HCT116 (cell line): ENCODE measurements at places on chromosomes 3 and 15.

- DNase-seq, result no peak
Observed at GRCh38 chr3:172391592-172392302, 56.5 kb downstream of the GHSR start.

DNA sequence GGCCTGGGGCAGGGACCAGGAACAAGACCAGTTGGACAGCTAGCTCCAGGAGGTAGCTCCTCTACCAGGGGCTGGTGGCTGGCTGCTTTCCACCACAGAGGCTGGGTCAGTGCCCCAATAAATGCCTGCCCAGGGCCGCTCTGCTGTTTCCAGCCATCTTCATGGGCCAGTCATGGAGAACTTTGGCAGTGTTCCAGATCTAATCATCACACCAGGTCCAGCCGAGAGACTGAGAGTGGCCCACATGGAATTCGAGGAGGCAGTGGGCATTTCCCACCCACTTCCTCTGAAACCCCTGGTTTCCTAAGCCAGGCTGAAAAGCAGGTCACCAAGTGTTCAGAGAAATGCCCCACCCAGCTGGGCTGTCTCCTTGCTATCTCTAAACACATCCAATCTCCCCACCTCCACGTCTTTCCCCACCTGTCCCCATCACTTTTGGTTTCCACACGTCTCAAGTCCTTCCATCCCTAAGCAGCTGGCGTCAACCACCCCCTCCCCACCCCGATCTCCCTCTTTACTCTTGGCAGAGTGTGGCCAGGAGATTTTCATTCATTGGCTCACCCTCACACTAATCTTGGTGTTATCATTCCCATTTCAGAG is 190.0 kb upstream of the LINGO1 start:
- DNase-seq, result no peak

GRCh38 chr3:184827572-184827971 is 15.6 kb downstream of the VPS8 start:
- DNase-seq, result no peak

- DNase-seq, result no peak
Observed at GRCh38 chr3:74624301-74624700, 9.8 kb upstream of the CNTN3 start.

DNA sequence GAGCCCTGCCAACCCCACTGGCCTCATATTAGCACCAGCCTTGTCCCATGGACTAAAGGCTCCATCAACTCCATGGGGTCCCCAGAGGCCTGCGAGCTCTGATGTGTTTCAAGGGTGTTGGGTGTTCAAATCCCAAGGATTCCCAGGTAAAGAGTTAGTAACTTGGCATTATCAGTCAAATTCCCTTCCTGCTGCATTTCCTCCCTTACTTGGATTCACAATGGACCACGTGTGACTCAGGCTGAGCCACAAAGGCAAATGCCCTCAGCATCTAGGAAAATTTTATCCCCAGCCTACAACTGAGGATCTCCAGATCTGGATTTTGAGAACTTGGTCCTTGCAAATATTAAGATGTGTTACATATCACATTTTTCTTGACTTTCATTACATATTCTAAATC is 58.8 kb downstream of the GADL1 start:
- no peak for DNase-seq

DNA sequence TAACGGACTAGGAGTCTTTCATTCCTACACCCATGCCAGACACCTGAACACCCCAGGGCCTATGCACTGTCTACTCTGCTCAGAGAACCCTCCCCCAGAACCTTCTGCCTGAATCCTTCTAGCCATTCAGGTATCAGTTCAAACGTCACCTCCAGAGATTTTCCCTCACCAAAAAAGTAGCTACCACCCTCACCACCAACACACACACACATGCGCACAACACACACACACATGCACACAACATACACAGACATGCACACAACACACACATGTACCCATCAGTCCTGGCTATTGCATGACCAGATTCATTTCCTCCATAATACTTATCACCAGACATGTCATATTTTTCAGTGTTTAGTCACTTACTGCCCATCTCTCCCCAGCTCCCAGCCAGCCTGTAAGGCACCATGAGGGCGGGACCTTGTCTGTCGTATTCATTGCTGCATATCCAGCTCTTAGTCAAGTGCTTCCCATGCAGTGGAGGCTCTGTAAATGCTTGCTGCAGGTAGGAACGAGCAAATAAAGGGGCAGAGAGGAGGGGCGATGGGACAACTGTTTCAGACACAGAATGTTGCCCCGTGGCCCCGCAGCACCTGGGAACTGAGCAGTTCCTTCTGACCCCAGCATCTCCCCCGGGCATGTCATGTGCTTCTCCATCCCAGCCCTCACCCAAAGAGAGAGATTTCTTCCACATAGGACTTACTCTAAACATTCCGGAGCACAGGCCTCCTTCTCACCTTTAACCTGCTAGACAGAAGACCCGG is 29.2 kb downstream of the XXYLT1 start:
- no peak for DNase-seq

DNA sequence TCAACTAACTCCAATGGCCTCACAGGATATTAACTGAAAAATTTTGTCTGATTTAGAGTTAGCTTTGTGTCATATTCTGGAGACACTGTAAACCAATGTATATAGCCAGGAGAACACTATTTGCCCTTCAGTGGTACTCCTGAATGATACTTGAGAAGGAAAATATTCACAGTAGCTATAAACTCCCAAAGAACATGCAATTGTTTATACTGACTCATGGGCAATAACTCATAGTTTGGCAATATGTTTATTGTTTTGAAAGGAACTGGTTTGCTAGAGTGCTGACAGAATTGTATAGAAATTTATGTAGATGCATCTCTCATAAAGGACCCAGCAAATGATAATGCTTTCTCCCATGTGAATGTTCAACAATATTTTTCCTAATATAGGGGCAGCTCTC is 537.6 kb downstream of the PLOD2 start:
- DNase-seq, result no peak

DNA sequence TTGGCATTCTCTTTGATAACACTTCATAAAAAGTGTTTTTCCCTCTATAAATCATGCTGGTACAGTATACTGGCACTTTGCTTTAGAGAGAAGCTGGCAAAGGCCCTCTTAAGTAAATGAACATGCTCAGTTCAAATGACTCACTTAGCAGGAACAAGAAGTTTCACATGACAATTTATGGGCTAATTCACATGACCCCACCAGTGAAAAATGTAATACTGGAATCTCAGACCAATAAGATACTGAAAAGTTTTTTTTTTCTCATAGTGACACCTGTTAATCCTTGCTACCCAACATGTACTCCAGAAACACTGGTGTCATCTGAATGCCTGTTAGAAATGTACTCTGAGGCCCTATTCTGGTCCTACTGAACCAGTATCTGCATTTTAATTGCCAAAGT is 13.9 kb downstream of the BTBD1 start:
- DNase-seq, result no peak

DNA sequence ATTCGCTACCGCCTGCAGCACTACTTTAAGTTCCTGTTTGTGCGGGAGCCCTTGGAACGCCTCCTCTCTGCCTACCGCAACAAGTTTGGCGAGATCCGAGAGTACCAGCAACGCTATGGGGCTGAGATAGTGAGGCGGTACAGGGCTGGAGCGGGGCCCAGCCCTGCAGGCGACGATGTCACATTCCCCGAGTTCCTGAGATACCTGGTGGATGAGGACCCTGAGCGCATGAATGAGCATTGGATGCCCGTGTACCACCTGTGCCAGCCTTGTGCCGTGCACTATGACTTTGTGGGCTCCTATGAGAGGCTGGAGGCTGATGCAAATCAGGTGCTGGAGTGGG is 995 bp downstream of the CHST14 start:
- DNase-seq, result no peak

DNA sequence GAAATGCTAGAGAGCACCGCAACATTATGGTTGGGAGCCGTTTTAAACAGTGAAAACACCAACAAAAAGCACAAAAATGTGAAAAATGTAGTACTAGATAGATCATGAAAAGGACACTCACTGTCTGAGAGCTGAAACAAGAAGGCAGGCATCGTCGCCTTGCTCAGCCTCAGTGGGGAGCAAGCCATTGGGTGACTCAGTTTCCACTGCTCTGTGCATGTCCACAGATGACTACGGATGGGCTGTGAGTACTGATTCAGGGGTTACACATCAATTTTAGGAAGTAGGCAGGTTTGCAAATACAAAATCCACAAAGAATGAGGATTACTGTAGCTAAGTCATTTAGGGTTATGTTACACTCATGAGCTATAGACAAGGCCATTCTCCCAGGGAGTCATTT is 10.8 kb downstream of the NOX5 start:
- no peak for DNase-seq

DNA sequence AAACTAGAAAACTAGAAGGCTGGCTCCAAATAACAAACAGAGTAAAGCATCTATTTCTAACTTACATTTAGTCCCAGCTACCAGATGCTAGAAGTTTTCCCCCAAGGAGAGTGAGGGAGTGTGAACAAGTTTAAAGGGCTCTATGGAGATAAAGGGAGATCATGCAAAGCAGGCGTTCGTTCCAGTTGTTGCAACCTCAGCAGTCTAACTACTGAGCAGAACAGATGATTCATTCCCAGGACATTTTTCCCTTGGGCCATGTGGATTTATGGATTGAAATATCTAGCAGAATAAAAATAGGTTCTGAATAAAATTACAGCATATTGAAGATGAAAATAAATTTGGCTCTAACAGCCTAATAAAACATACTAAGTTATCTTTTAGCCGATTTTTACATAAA is 154.8 kb upstream of the TTC14 start:
- no peak for DNase-seq
